Mesenteric fat pad (tissue), 1 donor: ENCODE measurements at places on chromosomes 13 and 19. TPM values are rescaled to one million over a fixed set of nuclear protein-coding genes. Genes with fewer than 3 reads are reported as not detected.

ZNF43 gene
- total RNA-seq: 8.7 TPM

TRIM13 gene
- 17.4 TPM for total RNA-seq

CGB3 gene
- not detected for total RNA-seq

TTC9B gene
- not detected for total RNA-seq

CD22 gene
- total RNA-seq: 1.3 TPM

MYBPC2 gene
- not detected for total RNA-seq

NALCN gene
- 0.19 TPM for total RNA-seq

- DNase-seq: no peak
Measured at GRCh38 chr13:23384111-23384510, 49.4 kb downstream of the SACS start.

GRCh38 chr13:66543780-66544179 lies 686.4 kb downstream of the PCDH9 start:
- no peak for DNase-seq

- DNase-seq: no peak
Measured at GRCh38 chr13:95801825-95802224, 124.9 kb downstream of the DNAJC3 start.

GRCh38 chr19:49667473-49667872 lies 1.7 kb downstream of the BCL2L12 start:
- no peak for DNase-seq

GRCh38 chr13:51942189-51942588 lies 69.1 kb downstream of the ATP7B start:
- peak; percentile 81 for DNase-seq

- DNase-seq: no peak
Measured at GRCh38 chr13:62847520-62847919, 1431.9 kb upstream of the PCDH20 start.

DNA sequence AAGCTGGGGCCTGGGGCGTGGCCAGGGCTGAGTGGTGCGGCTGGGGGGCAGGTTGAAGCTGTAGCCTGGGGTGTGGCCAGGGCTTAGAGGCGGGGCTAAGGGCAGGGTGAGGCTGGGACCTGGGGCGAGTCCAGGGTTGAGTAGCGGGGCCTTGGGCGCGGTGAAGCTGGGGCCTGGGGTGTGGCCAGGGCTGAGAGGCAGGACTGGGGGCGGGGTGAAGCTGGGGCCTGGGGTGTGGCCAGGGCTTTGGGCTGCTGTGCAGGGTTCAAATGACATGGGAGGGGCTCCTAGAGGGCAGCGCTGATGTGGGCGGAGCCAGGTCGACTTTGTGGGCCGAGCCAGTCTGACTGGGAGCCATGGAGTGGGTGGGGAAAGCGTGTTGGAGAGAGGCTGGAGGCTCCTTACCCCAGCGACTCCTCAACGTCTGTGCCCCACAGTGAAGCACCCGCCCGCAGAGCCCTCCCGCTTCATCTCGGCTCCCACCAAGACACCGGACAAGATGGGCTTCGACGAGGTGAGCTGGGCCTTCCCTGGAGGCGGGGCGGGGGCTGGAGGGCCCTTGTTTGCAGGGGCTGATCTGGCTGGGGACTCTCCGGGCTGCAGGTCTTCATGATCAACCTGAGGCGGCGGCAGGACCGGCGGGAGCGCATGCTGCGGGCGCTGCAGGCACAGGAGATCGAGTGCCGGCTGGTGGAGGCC lies 21.5 kb downstream of the COLGALT1 start:
- no peak for DNase-seq

DNA sequence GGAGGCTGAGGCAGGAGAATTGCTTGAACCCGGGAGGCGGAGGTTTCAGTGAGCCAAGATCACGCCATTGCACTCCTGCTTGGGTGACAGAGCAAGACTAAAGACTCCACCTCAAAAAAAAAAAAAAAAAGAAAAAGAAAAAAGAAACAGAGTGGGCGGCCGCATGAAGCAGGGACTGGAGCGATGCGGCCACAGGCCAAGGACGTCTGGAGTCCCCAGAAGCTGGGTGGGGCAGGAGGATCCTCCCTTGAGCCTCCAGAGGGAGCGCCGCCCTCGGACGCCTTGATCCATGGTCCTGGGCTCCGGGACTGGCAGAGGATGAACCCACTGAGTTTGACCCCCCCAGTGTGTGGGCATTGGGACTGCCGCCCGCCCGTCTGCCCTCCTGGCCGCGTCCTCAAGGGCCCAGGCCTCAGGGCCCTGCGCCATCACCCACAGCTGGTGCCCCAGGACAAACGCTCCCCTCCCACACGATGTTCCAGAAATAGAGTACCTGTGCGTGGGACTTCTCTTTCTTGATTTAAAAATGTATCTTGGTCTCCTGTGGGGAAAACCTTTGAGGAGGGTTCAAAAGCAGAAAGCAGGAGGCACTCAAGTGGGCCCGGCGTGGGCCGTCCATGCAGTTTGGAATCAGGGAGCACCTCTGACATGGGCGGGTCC lies 15.5 kb downstream of the BTBD2 start:
- DNase-seq: no peak

DNA sequence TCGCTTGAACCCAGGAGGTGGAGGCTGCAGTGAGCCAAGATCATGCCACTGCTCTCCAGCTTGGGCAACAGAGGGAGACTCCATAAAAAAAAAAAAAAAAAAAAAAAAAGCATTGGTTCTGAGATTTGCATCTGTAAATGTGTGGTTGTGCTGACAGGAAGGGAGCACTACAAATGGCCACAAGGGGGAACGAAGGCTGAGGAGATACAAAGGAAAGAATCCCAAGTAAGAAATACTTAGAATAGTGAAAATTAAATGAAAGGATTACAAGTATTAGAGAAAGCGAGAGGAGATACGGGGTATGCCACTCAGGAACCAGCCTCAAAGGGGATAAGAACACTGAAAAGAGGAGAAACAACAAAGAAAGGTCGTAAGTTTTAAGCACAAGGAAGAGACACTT lies 284.9 kb downstream of the KLF12 start:
- no peak for DNase-seq

GRCh38 chr19:33402421-33403220 lies 29.1 kb downstream of the CEBPG start:
- DNase-seq: no peak

DNA sequence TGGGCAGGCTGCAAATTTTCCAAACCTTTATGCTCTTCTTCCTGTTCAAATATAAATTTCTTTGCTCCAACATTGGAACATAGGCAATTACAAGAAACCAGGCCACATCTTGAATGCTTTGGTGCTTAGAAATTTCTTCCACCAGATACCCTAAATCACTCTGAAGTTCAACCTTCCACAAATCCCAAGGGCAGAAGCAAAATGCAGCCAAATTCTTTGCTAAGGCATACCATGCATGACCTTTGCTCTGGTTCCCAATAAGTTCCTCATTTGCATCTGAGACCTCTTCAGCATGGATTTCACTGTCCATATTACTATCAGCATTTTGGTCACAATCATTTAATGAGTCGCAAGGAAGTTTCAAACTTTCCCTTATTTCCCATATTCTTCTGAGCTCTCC lies 130.9 kb downstream of the DIAPH3 start:
- no peak for DNase-seq

- no peak for DNase-seq
Measured at GRCh38 chr13:110044551-110045111, 258.2 kb upstream of the IRS2 start.
